ENCODE measurements at places on chromosomes 16 and 17. TPM values are rescaled to one million over a fixed set of nuclear protein-coding genes. Genes with fewer than 3 reads are reported as not detected.
A peak's percentile ranks its signal among the peaks of the same experiment; 100 is the strongest.

DNA sequence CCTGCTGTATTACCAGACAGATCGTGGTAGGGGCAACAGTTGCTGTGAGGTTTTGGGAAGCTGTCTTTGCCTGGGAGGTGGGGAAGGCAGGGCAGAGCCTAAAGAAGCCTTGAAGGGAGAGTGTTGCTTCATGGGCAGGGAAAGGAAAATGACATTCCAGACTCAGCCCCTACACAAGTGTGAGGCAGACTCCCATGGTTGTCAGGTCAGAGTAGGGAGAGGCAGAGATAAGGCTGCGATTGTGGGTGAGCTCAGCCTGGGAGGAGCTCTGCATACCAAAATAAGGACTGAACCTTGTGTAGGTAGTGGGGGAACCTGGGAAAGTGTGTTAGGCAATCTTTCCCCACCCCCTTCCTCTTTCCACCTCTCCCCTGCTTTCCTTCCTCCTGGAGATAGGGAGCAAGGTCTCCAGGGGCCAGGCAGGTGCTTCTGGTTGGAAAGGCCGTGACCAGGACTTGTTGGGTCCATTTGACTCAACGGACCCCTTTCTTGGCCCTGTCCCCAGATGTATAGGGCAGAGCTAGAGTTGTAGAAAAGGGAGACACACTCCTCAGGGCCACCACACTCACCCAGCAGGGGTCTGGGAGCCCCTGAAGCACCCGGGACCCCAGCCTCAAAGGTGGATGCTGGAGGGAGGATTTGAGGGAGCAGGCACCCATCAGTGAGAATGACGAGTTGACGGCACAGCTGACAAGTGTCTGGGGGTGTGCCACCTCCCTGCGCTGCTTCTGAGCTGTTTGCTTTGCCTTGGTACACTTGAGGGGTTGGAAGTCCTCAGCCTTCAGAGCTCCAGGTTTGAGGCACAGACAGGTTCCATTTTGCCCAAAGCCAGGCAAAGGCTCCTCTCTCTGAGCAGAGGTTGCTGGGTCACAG is 18.5 kb upstream of the TOB1 start:
- H3K4me3 ChIP-seq: no peak overlapping the region
- peaks cover 13% of the 10 kb centered on the region for H3K4me1 ChIP-seq
- H3K27me3 ChIP-seq: no peaks in the 10 kb centered on the region
- no peaks in the 10 kb centered on the region for H3K36me3 ChIP-seq
- no peak for DNase-seq

The SOX9 gene
- total RNA-seq: not detected

The HBM gene
- 1.4 TPM for total RNA-seq

DNA sequence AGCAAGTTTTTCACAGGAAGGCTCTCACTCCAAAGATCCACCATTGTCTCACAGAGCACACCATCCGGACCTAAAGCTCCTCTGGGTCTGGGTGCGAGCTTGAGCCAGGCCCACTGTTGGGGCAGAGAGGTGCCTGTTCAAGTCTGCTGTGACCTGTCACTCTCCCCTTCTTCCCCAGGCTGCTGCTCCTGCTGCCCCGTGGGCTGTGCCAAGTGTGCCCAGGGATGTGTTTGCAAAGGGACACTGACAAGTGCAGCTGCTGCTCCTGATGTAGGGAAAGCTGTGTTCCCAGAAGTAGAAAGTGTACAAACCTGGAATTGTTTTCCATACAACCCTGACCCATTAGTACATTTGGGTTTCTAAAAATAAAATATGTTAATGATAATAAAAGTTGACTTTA is 4.8 kb upstream of the MT1X start:
- no peak for DNase-seq
- no peak overlapping the region for H3K27ac ChIP-seq
- H3K27me3 ChIP-seq: peaks cover 42% of the 10 kb centered on the region
- H3K4me3 ChIP-seq: no peak overlapping the region
- H3K36me3 ChIP-seq: no peaks in the 10 kb centered on the region

DNA sequence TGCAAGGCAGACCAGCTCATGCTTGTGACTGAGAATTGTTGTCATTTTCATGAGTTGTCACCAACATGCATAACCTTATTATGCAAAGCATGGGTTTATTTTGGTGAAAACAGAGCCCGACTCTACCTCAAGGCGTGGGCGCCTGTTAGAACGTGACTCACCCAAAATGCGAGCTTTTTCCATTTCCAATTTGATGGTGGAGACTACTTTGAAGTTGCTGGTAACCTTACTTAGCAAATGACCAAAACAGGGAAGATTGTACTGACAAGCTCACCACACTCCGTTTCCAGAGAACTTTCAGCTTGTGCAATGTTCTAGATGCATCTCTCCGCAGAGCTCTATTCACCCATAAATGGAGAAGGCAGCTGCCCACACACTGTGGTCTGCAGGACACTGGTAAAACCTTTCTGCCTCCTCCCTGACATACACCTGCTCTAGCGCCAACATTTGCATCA is 284.5 kb downstream of the MAF start:
- H3K4me3 ChIP-seq: no peak overlapping the region
- no peaks in the 10 kb centered on the region for H3K27me3 ChIP-seq
- H3K4me1 ChIP-seq: peaks cover 7% of the 10 kb centered on the region
- DNase-seq: no peak

The RCVRN gene
- 1.4 TPM for total RNA-seq

The NPIPB9 gene
- total RNA-seq: 3.7 TPM

The SNX20 gene
- total RNA-seq: 31.6 TPM

DNA sequence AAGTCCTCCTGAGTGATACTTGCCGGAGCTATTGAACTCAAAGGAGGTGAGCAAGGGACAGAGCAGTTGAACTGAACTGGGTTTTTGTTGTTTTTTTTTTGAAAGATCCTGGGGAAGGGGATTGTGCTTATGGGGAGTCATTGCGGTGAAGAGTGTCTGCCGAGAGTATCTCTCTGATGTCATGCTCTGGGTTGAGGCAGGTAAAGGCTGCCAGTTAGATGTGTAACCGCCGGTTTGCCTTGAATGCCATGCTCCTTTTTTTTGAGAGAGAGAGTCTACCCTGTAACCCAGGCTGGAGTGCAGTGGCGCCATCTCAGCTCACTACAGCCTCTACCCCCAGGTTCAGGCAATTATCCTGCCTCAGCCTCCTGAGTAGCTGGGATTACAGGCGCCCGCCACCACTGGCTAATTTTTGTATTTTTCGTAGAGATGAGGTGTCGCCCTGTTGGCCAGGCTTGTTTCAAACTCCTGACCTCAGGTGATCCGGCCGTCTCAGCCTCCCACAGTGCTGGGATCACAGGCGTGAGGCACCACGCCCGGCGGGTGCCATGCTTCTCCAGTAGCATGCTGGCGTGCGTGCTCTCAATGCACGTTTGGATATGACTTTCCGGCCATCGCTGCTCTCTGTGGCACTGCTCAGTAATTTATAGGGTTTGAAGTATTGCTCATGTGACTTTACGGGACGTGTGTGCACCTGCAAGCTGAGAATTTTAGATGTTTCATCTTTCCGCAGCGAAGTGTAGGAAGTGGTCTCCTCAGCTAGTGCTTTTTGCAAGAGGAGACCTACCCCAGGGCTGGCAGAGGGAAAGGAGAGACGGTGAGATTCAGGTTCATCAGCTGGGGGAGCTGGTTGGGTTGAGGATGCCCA is 8.5 kb downstream of the ZC3H18 start:
- H3K27ac ChIP-seq: no peak overlapping the region
- H3K27me3 ChIP-seq: no peaks in the 10 kb centered on the region
- H3K36me3 ChIP-seq: no peaks in the 10 kb centered on the region
- no peak for DNase-seq
- peaks cover 85% of the 10 kb centered on the region for H3K4me1 ChIP-seq
- H3K4me3 ChIP-seq: no peak overlapping the region

The NUP85 gene
- 46.3 TPM for total RNA-seq

The PSME3IP1 gene
- total RNA-seq: 81.8 TPM

GRCh38 chr17:78268191-78268874 is 36.9 kb downstream of the TMEM235 start:
- H3K4me3 ChIP-seq: no peak overlapping the region
- no peak overlapping the region for H3K27ac ChIP-seq
- H3K4me1 ChIP-seq: peaks cover 85% of the 10 kb centered on the region
- H3K36me3 ChIP-seq: no peaks in the 10 kb centered on the region

The KIF2B gene
- total RNA-seq: not detected

DNA sequence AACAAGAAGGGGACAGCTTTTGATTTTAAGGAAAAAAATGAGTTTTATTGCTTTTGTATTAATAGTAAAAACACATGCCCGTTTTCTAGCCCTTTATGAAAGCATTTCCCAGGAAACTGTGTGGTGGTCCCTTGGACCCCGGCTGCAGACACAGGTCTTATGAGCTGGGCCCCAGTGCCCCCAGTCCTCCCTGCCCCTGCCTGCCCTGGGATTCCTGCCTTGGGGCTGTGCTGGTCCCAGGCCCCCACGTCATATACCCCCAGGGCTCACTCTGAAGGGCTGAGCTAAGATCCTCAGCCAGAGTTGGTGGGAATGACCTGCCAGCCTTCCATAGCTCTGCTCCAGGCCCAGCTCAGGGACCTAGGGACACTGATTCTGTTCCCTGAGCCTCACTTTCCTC is 30.8 kb downstream of the GINS2 start:
- no peaks in the 10 kb centered on the region for H3K27me3 ChIP-seq
- peak; percentile 41 for DNase-seq
- H3K36me3 ChIP-seq: peaks cover 76% of the 10 kb centered on the region
- peaks cover 20% of the 10 kb centered on the region for H3K4me1 ChIP-seq
- H3K27ac ChIP-seq: no peak overlapping the region
- no peak overlapping the region for H3K4me3 ChIP-seq

The ABCA9 gene
- total RNA-seq: 2.4 TPM

DNA sequence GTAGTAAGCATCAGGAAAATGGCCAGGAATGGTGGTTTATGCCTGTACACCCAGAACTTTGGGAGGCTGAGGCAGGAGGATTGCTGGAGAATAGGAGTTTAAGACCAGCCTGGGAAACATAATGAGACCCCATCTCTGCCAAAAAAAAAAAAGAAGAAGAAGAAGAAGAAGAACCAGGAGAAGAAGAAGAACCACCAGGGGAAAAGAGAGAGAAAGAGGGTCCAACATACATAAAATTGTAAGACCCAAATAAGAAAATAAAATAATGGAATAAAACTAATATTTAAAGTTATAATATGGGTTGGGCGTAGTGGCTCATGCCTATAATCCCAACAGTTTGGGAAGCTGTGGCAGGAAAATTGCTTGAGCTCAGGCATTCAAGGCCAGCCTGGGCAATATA is 408.4 kb downstream of the ZFHX3 start:
- H3K4me3 ChIP-seq: no peak overlapping the region
- H3K4me1 ChIP-seq: no peaks in the 10 kb centered on the region
- H3K27me3 ChIP-seq: no peaks in the 10 kb centered on the region
- no peak for DNase-seq
- H3K36me3 ChIP-seq: no peaks in the 10 kb centered on the region

GRCh38 chr16:53849585-53849984 is 145.6 kb downstream of the FTO start:
- H3K36me3 ChIP-seq: peaks cover 34% of the 10 kb centered on the region

The NTN3 gene
- total RNA-seq: not detected

The CD300LG gene
- total RNA-seq: 0.77 TPM

The GSG1L2 gene
- not detected for total RNA-seq

The FAM20A gene
- total RNA-seq: 25.3 TPM

- DNase-seq: no peak
- H3K4me3 ChIP-seq: no peak overlapping the region
- H3K4me1 ChIP-seq: peaks cover 27% of the 10 kb centered on the region
Measured at GRCh38 chr17:73305845-73306836, 5.7 kb downstream of the CDC42EP4 start.

GRCh38 chr17:43216369-43216761 is 4.7 kb downstream of the TMEM106A start:
- H3K4me3 ChIP-seq: no peak overlapping the region
- H3K4me1 ChIP-seq: peaks cover 26% of the 10 kb centered on the region
- no peak overlapping the region for H3K27ac ChIP-seq
- H3K27me3 ChIP-seq: no peaks in the 10 kb centered on the region
- DNase-seq: peak; percentile 27

DNA sequence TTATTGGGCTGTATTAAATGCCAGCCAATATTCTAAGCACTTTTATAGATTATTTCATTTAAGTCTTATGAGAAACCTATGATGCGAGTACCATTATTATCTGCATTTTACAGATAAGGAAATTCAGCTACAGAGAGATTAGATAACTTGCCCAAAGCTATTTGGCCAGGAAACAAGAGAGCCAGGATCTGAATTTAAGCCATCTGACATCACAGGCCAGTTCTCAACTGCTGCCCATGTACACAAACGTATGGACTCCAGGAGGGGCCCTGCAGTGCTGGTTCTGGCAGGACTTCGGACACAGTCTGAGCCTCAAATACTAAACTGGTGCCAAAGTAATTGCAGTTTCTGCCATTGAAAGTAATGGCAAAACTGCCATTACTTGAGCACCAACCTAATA is 40.2 kb downstream of the CPPED1 start:
- no peak overlapping the region for H3K27ac ChIP-seq
- no peaks in the 10 kb centered on the region for H3K27me3 ChIP-seq
- DNase-seq: no peak
- H3K4me1 ChIP-seq: no peaks in the 10 kb centered on the region

The TSC2 gene
- 141 TPM for total RNA-seq

DNA sequence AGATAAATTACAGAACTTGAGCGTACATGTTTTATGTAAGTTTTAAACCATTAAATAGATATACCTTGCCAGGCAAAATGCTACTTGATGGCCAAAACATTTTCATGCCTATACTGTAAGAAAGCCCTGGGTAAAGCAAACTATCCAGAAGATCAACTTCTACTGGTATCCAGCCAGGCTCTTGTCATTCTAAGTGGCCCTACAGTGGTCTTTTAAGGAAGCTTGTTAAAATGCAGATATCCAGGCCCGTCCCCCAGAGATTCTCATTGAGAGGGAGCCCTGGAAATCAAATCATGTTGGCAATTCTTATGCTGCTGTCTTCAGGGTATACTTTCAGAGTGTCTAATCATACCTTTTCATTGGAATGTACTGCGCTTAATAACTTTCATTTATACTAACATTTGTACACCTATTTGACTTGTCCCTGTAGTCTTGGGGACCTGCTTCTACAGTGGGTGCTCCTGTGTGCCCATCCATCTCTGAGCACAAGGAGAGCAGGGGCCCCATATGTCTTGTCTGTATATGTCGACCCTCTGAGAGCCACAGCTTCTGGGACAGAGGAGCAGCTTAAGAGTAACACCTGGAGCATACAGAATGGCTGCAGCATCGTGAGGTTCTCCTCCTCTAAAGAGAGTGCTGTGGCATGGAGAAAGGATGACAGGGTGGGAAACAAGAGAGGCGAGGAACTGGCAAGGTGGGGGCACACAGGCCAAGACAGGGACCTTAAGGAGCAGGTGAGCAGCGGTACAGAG is 43.6 kb upstream of the ANKFY1 start:
- DNase-seq: no peak
- H3K4me3 ChIP-seq: no peak overlapping the region
- H3K4me1 ChIP-seq: peaks cover 47% of the 10 kb centered on the region
- no peaks in the 10 kb centered on the region for H3K27me3 ChIP-seq
- no peak overlapping the region for H3K27ac ChIP-seq

GRCh38 chr16:66366433-66367299 is at the start of gene CDH5:
CDH5 (plus strand) TSS chr16:66366691; CDS start chr16:66379338, 12,647 bp downstream.
- H3K36me3 ChIP-seq: no peaks in the 10 kb centered on the region
- H3K27ac ChIP-seq: peak within 1 kb of the TSS; percentile 63
- H3K4me3 ChIP-seq: peak within 1 kb of the TSS; percentile 66
- H3K27me3 ChIP-seq: no peaks in the 10 kb centered on the region

The GP1BA gene
- total RNA-seq: 1.8 TPM

Measured in spleen (tissue), 13 donors.